Nucleus accumbens (tissue), 56 donors: ENCODE measurements at places on chromosomes 16 and 17.

GRCh38 chr17:15265131-15265530 is at the start of gene PMP22:
Gene PMP22, minus strand, starts transcription at chr17:15265326. Its CDS starts 4,599 bp downstream, at chr17:15260727.
- no peak for DNase-seq

- no peak for DNase-seq
Observed at GRCh38 chr16:76577003-76577402, 299.8 kb downstream of the CNTNAP4 start.

DNA sequence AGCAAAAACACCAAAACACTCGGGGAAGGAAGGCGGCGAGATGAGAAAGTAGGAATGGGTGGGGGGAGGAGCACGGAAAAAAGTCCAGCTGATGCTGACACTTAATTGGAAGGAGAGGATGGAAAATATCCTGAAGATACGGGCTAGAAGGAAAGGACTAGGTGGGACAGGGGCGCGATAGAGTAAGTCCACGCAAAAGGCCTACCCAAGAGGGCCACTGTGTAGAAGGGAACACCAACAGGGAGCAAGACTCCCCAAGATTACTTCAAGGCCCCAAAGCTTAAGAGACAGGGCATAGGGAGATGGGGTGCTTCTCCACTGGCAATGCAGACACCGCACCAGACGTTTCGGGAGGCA is 736 bp downstream of the APPBP2 start:
- no peak for DNase-seq

GRCh38 chr17:539066-539465 is 175.6 kb downstream of the VPS53 start:
- DNase-seq, result no peak

DNA sequence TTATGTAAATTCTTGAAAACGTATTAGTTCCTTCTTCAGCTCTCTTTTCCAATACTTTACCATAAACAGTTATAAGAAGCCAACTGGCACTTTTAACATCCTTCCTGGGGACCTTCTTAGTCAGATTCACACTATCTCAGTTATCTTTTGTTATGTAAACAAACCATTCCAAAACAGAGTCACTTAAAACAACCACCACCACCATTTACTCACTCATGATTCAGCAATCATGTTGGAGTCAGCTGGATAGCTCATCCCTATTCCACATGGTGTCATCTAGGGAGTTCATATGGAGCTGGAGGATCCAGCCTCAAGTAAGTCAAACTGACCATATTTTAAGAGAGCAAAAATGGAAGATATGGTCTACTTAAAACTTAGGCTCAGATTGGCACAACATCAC is 240.3 kb upstream of the IRX3 start:
- no peak for DNase-seq

DNA sequence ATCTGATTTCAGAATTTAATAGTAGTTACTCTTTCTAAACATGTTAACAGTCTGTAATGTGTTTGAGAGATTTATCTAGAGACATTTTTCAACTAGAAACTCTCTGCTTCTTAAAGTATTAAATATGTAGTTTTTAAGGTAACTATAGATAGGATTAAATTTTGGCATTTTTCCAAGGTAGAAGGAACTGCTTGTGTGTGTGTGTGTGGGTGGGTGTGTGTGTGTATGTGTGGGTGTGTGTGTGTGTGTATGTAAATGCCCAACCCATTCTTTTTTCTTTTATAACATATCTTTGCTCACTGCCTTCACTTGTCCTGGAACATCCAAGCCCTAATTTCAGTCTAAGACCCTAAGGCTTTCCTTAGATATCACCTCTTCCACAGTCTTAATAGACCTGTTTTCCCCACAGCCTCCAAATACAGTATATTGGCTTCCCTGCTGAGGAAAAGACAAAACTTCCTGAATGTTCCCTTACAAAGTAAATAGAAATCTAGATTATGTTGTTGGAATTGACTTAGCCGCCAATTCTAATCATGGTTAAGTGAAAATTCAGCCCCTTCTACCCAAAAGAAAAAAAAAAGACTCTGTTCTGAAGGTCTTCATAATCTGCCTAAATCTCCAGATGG is 33.5 kb downstream of the NUP93 start:
- DNase-seq, result no peak

GRCh38 chr16:12669908-12670307 is 133.8 kb downstream of the CPPED1 start:
- no peak for DNase-seq

DNA sequence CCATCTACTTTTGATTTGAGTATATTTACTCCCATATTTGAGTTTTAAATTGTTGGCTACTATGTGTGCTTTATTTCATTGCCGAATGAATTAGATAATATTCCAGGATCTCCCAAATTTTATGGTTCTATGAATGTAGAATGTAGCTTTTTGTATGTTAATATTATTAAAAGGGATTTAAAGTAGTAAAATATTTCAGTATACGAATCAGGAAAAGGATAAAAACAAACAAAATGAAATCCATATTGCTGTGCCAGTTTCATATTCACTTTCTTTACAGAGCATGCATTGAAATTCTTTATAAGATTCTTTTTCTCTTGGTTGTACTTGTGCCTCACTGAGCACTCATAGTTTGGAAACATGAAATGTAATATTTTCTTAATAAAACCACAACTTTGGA is 155.1 kb downstream of the CHD9 start:
- no peak for DNase-seq

DNA sequence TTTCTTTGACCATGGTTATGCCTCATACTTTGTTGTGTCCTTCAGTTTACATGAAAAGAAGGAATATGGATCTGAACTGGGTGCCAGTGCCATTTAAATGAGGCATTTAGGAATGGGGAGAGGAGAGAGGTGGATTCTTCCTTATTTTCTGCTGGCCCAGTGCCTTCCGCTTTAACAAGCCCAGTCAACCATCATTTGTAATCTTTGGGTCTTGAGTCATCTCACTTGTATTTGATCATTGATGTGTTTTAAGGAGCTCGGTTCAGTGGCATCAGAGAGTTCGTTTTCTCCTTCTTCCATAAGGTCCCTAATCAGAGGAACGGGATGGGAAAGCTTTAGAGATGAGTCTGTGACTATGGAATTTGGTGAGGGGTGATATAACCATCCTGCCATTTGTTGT is 334.9 kb downstream of the WWOX start:
- no peak for DNase-seq

GRCh38 chr16:28981517-28981916 is 3.3 kb upstream of the LAT start:
- no peak for DNase-seq

DNA sequence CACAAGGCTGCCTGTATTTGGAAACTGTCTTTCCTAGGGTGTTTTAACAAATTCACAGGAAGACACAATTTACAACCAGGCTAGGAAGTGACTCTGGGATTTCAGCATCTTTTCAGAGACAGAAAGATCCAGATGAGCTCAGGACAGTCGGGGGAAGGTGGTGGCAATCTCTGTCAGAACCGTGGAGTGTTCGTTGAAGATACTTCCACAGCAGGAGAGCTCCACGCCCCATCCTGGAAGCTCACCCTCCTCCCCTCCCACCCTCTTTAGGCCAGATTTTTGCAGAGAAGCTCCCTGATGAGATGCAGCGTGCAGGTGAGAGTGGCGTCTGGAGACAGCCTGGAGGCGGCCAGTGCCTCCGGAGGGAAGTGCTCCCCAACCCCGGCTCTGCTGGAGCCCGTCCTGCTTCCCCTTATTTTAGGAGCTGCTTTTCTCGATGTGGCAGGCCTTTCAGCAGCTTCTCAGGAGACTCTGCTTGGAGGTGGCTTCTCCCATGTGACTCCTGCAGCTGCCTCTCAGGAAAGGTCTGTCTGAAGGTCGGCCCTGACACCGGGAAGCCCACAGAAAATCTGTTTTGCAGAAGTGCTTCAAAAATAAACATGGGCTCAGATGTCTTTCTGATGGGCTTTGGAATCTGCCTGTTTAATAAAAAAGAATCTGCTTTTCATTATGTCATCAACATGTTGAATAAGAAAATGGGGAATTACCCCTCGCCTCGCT is 186.4 kb upstream of the CHMP6 start:
- no peak for DNase-seq

DNA sequence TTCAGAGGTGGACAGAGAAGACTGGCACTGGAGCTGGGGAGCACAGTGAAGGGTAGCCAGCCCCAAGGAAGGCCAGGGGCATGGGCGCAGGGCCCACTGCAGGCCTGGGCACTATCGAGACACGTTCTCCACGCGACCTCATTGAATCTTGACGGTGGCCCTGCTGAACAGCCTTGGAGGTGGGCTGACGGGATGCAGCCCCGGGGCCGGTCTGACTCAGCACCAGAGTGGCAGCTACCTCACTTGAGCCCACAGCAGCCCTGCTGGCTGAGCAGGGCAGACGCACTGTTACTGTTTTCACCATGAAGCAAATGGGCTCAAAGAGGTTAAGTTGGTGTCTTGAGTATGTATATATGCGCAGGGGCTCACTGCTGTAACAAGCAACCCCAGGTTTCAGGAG is 78.8 kb upstream of the FOXF1 start:
- no peak for DNase-seq

DNA sequence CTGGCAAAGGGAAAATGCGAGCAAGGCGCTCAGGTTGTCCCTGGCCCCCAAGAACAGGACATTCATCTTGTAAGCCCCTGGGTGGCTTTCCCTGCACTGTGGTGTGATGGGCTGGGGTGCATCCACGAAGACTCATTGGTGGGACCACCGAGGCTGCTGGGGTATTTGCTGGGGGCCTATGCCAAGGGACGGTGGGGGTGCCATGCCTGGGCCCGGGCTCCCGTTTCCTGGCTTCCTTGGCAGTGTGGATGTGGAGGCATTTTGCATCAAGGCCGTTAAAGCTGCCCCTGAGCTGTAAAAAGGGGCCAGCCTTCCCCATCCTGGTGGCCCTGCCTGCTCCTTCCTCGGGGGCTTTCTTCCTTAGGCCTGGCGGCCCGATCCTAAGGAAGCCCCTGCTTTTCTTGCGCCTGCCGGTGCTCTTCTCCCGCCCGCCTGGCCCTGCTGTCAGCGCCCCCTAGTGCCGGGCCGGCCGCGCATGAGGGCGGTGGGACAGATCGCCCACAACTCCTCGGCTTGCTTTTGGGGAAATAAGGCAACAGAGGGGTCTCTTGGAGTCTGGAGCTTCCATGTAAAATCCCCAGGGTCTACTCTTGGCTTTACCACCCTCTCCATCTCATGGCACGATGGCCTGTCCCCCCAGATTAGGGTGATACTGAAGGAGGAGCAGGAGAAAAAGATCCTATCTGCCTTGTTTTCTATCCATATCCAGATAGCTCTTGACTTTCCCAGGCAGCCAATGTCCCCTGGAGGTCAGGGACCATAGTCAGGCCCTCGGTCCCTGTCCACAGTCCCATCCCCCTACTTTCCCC is 9.8 kb upstream of the TBX2 start:
- DNase-seq, result peak; percentile 9

- DNase-seq, result no peak
Observed at GRCh38 chr17:71921796-71922195, 199.0 kb upstream of the SOX9 start.

DNA sequence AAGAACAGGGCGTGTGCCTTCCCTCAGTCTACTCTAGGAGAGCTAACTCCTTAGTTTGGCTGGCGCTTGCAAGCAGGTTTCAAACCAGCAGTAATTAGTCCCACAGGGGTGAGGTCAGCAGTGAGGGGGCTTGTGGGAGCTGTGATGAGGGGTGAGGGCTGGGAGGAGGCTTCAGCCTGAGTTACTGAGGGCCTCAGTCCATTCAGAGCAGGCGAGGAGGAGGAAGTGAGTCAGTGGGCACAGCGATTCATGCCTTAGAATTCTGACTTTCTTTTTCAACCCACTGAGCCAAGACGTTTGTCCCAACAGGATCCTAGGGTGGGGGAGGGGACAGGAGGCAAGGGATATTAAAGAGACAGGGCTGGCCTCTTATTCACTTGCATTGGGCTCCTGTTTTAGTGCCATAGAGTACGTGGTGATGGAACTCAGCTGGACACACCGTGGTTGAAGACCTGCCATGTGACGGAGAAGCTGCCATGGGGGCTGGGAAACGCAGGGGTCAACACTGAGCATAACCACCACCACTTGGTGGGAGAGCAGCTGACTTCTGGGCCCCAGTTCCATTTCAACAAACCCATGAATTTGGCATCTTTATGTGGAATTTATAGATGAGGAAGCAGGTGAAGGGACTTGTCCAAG is 8.3 kb upstream of the ITGA3 start:
- DNase-seq, result no peak

GRCh38 chr17:16415031-16415924 is at the start of gene TRPV2:
Gene TRPV2, plus strand, starts transcription at chr17:16415571. Its CDS starts 2,098 bp downstream, at chr17:16417669.
- no peak for DNase-seq

DNA sequence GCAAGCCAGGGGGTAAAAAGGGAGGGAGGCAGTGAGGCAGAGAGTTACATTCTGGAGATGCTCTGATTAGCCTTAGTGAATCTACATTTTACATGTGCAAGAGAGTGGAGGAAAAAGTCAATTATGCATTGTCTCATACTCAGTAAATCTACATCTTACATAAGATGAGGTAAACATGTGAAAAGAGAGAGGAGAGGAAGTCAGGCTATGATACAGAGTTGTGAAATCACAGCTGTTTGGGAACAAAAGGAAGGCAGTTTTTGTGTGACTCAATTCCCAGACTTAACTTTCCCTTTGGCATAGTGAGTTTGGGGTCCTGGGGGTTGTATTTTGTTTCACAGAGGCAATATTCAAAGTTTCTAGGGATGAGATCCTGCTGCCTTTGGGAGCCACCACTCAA is 67.8 kb downstream of the GP2 start:
- DNase-seq, result no peak

DNA sequence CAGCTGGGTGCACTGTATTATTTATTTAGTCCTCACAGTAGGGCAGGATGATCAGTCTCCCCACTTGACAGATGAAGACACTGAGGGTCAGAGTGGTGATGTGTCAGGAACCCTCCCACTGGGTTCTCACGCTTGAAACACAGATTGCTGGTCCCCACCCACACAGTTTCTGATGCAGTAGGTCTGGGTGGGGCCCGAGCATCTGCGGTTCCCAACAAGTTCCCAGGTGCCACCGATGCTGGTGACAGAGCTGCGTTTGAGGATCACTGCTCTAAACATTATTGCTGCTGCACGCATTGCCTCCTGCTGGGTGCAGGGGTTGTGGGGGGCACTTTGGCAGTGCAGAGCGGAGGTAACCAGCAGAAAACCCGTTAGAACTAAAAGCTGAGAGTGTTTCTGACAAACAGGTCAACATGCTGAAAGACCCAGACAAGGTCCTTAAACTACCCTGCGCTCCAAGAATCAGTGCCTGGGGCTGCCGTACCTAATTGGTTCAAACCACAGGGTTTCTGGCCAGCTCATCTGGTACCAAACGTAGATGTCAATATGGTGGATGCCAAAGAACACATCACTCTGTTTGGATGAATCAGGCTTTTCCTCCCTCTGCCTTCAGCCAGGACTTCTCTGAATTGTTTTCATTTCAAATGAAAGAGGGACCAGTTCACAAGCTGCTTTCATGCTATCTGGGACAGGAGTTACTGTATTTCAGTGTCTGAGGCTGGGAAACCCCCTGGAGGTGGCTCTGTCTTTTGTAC is 76.0 kb downstream of the ABCC1 start:
- no peak for DNase-seq

- DNase-seq, result no peak
Observed at GRCh38 chr16:12535535-12536411, 267.9 kb downstream of the CPPED1 start.

- DNase-seq, result no peak
Observed at GRCh38 chr17:44757045-44757917, 1.5 kb upstream of the ADAM11 start.
